ENCODE measurements at places on chromosomes 5 and 9.

DNA sequence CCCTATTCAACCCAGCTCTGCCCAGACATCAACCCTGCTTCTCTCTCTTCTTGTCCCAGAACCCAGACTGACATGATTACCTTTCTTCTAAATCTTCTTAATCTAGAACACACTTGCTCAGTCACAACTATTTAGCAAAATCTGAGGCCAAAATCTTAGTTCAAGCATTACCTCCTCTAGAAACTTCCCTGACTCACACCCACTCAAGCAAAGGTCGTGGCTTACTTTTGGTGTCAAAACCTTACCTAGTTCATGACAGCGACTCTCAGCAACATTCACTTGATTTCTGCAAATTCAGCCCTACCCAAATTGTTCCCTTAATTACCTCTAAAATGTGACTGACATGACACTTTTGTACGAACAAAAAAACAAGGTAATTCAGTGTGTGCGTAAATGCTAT lies 130.2 kb downstream of the TLE1 start:
- no peak for DNase-seq

- no peak for DNase-seq
Measured at GRCh38 chr9:123338710-123339665, 17.0 kb upstream of the CRB2 start.

DNA sequence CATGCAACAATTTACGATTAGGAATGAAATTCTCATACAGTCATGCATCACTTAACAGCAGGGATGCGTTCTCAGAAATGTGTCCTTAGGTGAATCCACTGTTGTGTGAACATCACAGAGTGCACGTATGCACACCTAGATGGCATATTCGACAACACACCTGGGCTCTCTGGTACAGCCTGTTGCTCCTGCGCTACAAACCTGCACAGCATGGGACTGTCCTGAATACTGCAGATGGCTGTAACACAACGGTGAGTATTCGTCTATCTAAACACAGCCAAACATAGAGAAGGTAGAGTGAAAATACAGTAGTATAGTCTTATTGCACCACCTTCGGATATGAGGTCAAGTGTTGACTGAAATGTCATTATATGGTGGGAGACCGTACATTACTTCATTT lies 44.0 kb upstream of the LCP2 start:
- DNase-seq, result no peak

- DNase-seq, result peak; percentile 69
Measured at GRCh38 chr9:35079041-35079425, 709 bp downstream of the FANCG start.

- no peak for DNase-seq
Measured at GRCh38 chr9:18394847-18395351, 79.1 kb upstream of the ADAMTSL1 start.

- DNase-seq, result no peak
Measured at GRCh38 chr9:125393426-125393825, 131.8 kb downstream of the GAPVD1 start.

DNA sequence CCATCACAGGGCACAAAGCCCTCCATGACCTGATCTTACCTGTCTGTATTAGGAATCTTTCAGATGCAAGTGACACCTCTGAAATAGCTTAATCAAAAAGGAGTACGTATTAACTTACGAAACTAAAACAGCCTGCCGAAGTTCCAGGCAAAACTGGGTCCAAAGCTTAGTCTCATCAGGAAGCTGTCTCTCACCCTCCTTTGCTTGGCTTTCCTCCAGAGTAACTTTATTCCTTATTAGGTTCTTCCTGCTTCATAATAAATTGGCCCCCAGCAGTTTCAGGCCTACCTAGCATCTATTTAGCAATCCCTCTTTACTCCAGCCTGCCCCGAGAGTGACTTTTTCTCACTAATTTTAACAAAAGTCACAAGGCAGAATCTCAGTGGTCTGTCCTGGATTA lies 58.4 kb upstream of the STK32A start:
- no peak for DNase-seq

DNA sequence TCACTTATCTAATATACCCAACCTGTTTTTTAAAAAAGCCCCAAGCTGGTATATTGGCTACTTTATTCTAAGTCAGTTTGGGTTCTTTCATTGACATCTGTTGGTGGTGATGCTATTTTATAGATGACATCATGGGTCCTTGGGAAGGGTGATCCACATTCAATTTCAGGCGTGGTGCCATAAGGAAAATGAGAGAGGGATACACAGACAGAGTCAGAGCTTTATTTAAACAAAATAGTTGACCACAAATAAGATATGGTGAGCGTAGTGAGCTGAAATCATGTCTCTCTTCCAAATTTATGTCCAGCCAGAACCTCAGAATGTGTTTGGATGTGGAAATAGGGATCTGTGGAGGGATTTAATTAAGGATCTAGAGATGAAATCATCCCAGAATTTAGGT lies 302.4 kb downstream of the MAT2B start:
- DNase-seq, result no peak

- DNase-seq, result peak; percentile 22
Measured at GRCh38 chr9:69745716-69746437, 13.9 kb downstream of the PTAR1 start.

GRCh38 chr9:116437411-116438370 lies 249.4 kb upstream of the TRIM32 start:
- no peak for DNase-seq

- DNase-seq, result peak; percentile 23
Measured at GRCh38 chr9:81558091-81558830, 131.1 kb downstream of the TLE1 start.

DNA sequence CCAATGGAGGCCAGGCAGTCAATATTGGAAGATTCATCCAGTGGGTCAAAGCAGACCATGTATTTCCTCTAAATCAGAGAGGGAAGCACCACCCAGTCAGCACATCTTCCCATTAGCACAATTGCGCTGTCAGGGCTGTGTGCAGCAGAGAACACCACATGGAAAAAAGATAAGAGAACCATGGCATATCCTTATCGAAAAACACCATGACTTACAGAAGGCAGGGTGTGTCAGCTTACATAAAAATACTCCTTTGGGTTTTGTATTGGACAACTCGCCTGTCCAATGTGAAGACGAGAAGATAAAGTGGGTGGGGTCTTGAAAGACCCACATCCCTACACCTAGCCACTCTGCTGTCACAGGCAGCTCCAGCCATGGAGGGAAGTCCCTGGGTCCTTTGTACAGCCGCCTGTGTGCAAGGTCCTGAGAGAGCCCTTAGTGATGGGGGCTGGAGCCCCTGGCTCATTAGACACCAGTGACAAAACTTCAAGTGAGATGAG lies 71.9 kb upstream of the SPATA31E1 start:
- DNase-seq, result no peak

DNA sequence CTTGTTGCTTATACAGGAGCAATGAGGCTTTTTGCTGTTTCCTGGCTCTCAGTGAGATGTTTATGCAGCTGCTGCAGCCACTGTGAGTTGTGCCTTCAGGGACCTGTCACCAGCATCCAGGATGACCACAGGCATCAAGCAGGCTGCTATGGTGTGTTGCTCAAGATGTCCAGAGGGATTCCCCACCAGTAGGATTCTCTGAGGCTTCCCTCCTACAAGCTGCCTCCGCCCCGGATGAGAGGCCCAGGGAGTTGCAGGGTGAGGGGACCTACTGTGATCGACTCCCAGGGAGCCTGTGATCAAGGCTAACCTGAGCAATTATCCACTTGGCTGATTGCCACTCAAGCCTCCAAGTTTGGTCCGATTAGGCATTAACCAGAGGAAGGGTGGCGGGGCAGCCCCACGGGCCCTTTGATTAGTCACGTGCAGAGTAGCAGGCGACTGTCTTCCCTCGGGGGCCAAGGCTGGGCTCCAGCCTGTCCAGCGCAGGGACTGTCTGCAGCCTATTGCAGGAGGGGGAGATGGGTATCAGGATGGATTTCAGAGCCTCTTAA lies 1.8 kb upstream of the FAT2 start:
- no peak for DNase-seq

- DNase-seq, result no peak
Measured at GRCh38 chr5:160436017-160436416, 14.4 kb downstream of the PTTG1 start.

GRCh38 chr5:81371354-81371876 lies 22.5 kb downstream of the ACOT12 start:
- no peak for DNase-seq

All from WERI-Rb-1 (cell line).